ENCODE measurements at places on chromosomes 11 and 22. TPM values are rescaled to one million over a fixed set of nuclear protein-coding genes. Genes with fewer than 3 reads are reported as not detected.

The SLC35E4 gene
- 2.4 TPM for total RNA-seq

The OR51V1 gene
- not detected for total RNA-seq

The NAV2 gene
- total RNA-seq = 59.7 TPM

The OR8H1 gene
- total RNA-seq = not detected

The PEX26 gene
- total RNA-seq = 9.0 TPM
